ENCODE measurements at places on chromosomes 7 and 10.

GRCh38 chr7:27866256-27866655, 126.3 kb downstream of the TAX1BP1 start:
- no peak for DNase-seq

DNA sequence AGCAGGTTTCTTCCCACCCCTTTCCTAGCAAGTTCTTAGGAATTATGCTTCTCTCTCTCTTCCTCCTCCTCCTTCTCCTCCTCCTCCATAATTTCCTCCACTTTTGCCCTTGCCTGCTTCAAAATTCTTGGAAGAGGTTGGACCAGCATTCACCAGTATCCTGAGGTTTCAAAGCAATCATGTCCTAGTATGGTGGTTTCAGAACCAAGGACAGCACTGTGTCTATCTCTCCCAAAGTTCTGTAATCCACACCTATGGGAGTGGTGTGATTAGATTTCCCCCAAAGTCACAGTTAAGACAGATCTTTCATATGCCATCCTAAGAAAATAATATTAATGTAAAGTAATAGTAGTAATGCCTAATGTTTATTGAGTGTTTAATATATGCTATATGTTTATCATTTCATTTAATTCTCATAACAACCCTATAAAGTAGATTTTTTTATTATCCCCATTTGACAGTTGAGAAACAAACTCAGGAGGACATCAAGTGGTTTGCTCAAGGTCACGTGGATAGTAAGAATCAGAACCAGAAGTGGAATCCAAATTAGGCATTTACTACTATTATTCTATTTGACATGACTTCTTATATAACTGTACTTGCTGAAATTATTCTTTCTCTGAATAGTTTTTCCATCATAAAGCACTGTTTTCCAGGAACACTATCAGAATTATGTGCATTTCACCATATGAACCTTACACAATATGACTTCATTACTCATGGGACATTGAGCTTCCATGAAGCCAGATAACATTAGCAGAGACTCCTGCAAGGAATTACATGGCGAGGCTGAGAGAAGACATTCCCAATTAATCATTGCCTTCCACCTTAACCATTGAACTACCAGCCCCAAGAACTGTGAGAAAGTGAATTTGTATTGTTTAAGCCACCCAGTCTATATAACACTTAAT, 91.4 kb downstream of the IPMK start:
- DNase-seq: no peak

DNA sequence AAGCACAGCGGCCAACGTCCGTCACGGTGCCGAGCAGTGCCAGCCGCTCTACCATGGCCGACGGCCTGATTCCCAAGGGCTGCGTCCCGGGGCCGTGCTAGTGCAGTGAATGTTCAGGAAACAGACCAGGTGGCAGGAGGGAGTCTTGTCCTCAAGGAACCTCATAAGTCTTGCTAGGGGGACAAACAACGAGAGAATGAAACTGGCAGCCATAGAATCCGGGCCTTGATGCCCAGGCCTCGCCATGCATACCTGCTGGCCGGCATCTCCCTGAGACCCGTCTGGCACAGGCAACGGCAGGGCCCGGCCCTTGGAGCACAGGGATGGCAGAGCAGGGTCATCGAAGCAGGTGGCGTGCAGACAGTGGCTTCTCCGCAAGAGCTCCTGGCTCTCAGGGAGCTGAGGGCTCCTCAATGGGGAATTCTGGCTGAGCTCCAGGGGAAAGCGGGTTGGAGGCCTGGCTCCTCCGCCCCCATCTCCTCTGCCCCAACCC, 58.8 kb downstream of the DIP2C start:
- DNase-seq: no peak

DNA sequence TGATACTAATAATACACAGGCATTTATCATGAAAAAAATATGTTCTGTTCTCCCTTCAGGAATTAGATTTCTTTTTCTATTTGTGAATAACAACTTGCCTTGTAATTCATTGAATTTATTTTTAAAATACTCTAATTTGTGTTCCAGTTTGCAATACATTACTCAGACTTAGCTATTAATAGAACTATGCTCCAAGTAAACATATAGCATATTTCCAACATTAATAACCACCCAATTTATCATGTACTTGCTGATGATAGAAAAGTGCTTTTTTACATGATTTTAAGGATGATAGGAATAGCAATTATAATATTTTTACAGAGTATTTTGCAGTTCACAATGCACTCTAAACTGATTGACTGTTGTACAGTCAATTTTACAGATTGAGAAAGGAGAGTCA, 338.8 kb upstream of the SEMA3D start:
- no peak for DNase-seq

DNA sequence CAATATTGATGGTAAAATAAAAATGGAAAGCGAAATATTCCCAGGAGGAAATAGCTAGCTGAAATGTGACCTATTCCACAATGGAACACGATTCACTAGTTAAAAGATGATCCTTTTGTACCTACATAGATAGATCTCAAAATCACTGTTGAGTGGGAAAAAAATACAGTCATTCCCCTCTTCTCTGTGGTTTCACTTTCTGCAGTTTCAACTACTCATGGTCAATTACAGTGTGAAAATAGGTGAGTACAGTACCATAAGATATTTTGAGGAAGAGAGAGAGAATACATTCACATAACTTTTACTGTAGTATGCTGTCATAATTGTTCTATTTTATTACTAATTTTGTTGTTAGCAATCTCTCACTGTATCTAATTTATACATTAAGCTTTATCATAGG, 56.0 kb upstream of the COL13A1 start:
- DNase-seq: no peak

DNA sequence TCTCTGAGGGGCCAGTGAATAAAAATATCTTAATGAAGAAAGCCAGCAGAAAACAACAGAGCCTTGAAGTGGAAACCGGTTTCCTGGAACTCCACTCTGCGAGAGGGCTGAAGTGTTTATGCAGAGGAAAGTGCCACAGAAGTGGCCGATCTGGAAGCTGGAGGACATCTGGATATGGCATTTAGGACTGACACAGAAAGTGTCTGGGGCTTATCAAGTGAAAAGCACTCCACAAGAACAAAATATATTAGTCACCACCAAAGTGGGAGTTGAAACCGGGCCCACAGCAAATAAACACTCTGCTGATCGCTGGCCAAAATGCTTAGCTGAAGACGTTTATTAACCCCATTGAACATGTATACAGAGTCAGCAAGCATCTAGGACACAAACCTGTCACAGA, 7.8 kb downstream of the NOD1 start:
- no peak for DNase-seq

GRCh38 chr10:73058057-73058591, 38.5 kb downstream of the P4HA1 start:
- no peak for DNase-seq

DNA sequence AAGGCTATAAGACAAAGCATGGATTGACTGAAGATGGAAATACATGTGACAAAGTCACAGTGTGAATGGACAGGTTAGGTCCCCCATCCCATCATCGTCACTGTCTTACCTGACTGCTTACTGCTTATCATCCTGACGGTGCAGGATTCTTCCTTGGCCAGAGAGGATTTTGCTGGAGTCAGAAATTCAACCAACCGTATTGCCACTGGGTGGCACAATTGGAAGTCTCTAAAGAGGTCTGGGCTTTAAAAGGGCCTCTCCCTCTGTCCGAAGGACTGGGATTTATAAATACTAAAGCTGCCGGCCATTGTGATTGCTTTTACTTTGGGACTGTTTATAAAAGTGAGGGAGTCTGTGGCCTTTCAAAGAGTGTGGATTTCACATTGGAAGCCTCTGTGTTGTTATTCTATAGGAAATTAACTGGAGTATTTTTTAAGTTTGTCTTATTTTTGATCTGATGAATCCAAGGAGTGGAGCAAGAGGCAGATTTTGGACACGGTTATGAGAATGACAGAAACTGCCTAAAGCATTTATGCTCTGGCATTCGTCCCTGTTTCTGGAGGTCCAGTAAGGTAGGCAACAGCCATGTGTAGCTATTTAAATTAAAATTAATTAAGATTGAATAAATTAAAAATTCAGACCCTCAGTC, 113.3 kb upstream of the CREB5 start:
- DNase-seq: no peak

DNA sequence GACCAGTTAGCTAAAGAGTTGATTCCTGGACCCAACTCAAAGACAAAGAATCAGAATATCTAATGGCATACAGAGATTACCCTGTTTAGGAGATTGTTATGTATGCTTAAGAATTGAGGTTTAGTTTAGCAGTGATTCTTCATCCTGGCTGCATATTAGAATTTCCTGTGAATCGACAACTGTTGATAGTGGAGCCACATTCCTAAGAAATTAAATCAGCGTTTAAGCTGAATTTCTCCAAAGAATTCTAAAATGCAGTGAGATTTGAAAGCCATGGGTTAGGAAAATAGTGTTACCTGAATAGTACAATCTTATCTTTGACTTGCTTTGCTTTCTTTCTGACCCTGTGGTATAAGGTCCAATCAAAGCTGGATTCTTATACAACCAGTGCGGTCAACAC, 16.4 kb upstream of the FERD3L start:
- no peak for DNase-seq

DNA sequence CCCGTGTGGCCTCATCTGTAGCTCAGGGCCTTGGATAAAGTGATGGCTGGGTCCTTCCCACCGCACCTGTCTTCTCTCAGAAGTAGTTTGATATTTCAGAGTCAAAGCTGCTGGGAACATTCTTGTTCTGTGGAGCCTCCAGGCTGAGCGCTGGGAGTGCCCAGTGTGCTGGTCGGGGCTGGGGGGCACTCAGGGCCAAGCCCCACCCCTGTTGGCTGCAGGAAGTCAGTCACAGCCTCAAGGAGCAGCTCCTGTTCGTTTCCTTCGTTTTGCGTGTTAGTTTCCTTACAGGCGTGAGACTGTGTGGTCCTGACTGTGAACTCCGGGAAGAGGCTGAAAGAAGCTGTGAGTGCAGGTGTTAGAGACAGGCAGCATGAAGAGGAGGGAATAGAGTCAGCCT, 33.2 kb downstream of the POR start:
- no peak for DNase-seq
